Thymus (tissue), 14 donors: ENCODE measurements at places on chromosomes 13 and 19.

GRCh38 chr13:60986301-60986700 is 429.3 kb downstream of the PCDH20 start:
- no peak overlapping the region for H3K4me3 ChIP-seq
- DNase-seq, result no peak
- no peaks in the 10 kb centered on the region for H3K36me3 ChIP-seq
- H3K4me1 ChIP-seq, result no peaks in the 10 kb centered on the region
- H3K27me3 ChIP-seq, result no peaks in the 10 kb centered on the region

GRCh38 chr13:64718116-64718515 is 2512.0 kb downstream of the PCDH9 start:
- H3K27me3 ChIP-seq, result no peaks in the 10 kb centered on the region
- H3K27ac ChIP-seq, result no peak overlapping the region
- no peaks in the 10 kb centered on the region for H3K4me1 ChIP-seq
- no peaks in the 10 kb centered on the region for H3K36me3 ChIP-seq
- DNase-seq, result no peak

- no peak for DNase-seq
- H3K36me3 ChIP-seq, result no peaks in the 10 kb centered on the region
- H3K4me1 ChIP-seq, result no peaks in the 10 kb centered on the region
- H3K27ac ChIP-seq, result no peak overlapping the region
- H3K27me3 ChIP-seq, result no peaks in the 10 kb centered on the region
Observed at GRCh38 chr13:22812793-22813192, 368.0 kb upstream of the SGCG start.

GRCh38 chr13:21043898-21044297 is 17.5 kb downstream of the LATS2 start:
- no peak overlapping the region for H3K4me3 ChIP-seq
- H3K27me3 ChIP-seq, result no peaks in the 10 kb centered on the region
- no peak for DNase-seq
- H3K36me3 ChIP-seq, result no peaks in the 10 kb centered on the region
- H3K27ac ChIP-seq, result no peak overlapping the region

DNA sequence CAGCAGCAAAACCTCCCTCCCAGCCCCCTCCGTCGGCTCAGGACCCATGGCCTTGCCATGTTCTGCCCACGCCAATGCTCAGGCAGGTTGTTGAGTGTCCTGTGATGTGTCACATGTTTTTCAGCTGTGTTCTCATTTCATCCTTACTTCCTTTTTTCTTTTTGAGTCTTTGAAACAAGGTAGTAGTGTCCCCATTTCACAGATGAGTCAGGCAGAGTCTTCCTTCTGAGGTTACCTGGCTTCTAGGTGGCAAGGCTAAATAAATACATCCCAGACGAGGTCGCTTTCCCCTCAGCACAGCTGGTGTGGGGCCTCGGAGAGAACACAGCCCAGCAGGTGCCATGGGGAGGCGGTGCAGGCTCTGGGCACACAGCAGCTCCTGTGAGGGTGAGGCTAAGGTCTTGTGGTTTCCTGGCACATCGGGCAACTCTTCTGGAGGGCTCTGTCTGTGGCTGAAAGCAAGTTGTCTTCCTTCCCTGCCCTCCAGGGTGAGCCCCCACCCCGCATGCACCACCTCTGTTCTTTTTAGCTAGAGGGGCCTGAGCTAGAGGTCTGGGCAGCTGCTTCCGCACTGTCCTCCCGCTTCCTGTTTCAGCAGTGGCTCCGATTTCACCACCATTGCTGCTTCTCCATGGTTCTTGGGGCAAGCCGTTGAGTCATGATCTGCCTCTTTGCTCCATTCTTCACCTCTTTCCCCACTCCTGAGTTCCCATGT is 15.1 kb downstream of the PRAM1 start:
- H3K36me3 ChIP-seq, result peaks cover 68% of the 10 kb centered on the region
- peak overlapping the region; percentile 16 for H3K4me3 ChIP-seq
- H3K27me3 ChIP-seq, result no peaks in the 10 kb centered on the region
- DNase-seq, result no peak

GRCh38 chr19:10644260-10645007 is 9.7 kb upstream of the ILF3 start:
- no peaks in the 10 kb centered on the region for H3K4me1 ChIP-seq
- peaks cover 33% of the 10 kb centered on the region for H3K36me3 ChIP-seq
- no peaks in the 10 kb centered on the region for H3K27me3 ChIP-seq
- H3K4me3 ChIP-seq, result no peak overlapping the region

DNA sequence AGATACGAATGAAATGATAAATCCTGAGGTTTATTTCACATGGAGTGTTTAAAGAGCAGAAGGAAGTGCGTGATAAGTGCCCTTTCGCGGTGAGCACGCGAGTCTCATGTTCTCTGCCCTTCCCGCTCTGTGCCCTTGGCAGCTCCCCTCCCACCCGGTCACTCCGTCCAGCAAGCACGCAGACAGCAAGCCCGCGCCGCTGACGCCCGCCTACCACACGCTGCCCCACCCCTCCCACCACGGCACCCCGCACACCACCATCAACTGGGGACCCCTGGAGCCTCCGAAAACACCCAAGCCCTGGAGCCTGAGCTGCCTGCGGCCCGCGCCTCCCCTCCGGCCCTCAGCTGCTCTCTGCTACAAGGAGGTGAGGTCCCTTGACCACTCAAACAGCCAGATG is 37.4 kb upstream of the TEX29 start:
- DNase-seq, result no peak
- no peaks in the 10 kb centered on the region for H3K27me3 ChIP-seq
- peak overlapping the region; percentile 3 for H3K27ac ChIP-seq
- peaks cover 94% of the 10 kb centered on the region for H3K36me3 ChIP-seq
- H3K4me3 ChIP-seq, result no peak overlapping the region
- H3K4me1 ChIP-seq, result peaks cover 2% of the 10 kb centered on the region

DNA sequence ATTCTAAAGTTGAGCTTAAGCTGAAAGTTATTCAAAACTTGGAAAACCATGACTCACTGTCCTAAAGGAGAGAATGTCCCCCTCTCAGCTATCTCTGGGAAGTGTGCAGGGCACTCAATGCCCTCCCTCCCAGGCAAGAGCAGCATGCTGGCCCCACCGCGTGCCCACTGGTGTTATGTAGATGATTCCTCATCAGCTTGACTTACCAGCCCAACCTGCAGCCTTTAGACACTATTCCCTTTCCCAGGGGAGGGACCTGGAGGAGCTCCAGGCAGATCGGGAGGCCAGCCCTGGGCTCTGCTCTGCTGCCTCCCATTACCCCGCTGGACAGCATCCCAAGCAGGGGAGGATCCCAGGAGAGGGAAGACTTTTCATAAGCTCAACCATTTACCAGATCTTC is 124.6 kb downstream of the FGF14 start:
- no peak for DNase-seq
- H3K27me3 ChIP-seq, result no peaks in the 10 kb centered on the region
- no peak overlapping the region for H3K27ac ChIP-seq

DNA sequence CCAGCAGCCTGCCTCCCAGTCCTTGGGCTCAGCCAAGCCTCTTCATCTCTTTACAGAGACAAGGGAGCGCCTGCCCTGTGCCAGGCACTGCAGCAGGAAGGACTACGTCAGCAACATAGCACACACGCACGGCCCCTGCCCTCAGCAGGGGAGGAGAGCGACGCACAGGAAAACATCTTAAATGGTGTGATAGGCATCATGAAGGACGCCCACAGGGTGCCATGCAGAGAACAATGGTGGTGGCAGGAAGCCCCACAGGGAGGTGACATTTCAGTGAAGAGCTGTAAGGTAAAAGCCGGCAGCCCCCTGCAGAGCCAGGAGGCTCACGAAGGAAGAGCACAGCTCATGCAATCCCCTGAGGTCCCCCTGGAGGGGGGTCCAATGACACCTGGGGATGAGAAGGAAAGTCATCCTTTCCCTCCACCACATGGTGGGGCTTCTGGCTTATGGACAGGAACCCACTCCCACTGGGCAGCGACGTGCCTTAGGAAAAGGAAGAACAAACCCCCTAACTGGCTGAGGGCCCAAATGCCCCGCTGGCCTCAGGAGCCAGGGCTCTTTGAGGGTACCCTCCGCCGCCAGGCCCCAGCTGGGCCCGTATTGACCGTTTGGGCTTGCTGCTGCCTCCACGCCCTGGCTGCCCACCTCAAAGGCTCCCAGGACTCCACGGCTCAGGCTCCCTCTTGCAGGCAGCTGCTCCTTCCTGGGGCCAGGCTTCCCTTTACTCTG is 37.3 kb upstream of the C13orf42 start:
- H3K27me3 ChIP-seq, result no peaks in the 10 kb centered on the region
- H3K36me3 ChIP-seq, result no peaks in the 10 kb centered on the region
- H3K4me3 ChIP-seq, result no peak overlapping the region

GRCh38 chr13:111629926-111630325 is 309.5 kb downstream of the TEX29 start:
- no peak overlapping the region for H3K4me3 ChIP-seq
- H3K27me3 ChIP-seq, result no peaks in the 10 kb centered on the region
- no peaks in the 10 kb centered on the region for H3K4me1 ChIP-seq
- no peaks in the 10 kb centered on the region for H3K36me3 ChIP-seq
- H3K27ac ChIP-seq, result no peak overlapping the region
- DNase-seq, result no peak

DNA sequence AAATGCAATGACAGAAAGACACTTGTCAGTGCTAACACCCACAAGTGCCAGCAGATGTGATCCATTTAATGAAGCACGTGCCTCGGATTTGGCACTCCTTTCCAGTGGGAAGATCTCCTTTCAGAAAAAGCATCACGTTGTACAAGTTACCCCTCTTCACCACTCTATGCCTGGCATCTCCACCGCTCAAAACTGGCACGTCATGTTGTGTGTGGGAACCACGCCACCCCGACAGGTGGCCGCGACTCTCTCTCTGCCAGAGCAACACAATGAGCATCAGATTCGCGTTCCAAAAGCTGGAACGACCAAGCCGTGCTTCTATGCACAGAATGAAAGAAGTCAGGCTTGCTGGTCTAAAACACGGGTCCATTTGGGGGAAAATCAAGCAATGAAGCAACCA is 24.3 kb downstream of the TMTC4 start:
- H3K36me3 ChIP-seq, result peaks cover 25% of the 10 kb centered on the region
- DNase-seq, result no peak
- H3K27me3 ChIP-seq, result no peaks in the 10 kb centered on the region
- no peak overlapping the region for H3K27ac ChIP-seq

- no peaks in the 10 kb centered on the region for H3K27me3 ChIP-seq
- no peak for DNase-seq
- no peak overlapping the region for H3K27ac ChIP-seq
- H3K36me3 ChIP-seq, result no peaks in the 10 kb centered on the region
Observed at GRCh38 chr13:25901460-25902376, 150.1 kb downstream of the SHISA2 start.

GRCh38 chr19:44846455-44847143 is 502 bp downstream of the NECTIN2 start:
- H3K27ac ChIP-seq, result peak overlapping the region; percentile 75
- peaks cover 58% of the 10 kb centered on the region for H3K27me3 ChIP-seq
- no peaks in the 10 kb centered on the region for H3K36me3 ChIP-seq
- H3K4me3 ChIP-seq, result peak overlapping the region; percentile 37

DNA sequence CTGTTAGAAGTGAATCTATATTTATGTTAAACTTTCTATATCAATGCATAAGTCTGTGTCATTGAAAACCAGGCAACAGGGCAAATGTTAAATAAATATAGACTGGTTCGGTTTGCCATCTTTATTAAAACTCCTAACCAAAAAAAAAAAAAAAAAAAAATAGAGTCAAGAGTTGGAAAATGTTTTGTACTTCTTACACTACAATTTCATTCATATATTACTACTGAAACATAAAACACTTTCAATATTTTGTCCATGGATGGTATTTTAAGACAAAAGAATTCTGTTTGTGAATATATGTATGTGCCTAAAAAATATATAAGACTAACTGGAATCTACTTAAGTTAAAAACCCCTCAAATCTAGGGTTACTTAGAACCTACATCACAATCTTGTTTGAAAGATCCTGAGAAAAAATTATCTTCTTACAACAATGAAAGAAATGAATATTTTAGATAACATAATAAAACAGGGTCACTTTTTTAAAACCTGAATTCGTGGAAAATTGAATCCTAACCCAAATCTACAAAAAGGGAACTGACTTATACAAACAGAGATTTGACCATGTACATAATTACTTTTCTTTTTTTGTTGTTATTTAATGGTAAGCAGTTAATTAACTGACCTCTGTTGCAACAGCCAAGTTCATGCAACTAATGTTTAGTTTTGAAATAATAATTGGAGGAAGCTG is 5.1 kb downstream of the DACH1 start:
- no peaks in the 10 kb centered on the region for H3K36me3 ChIP-seq
- H3K4me1 ChIP-seq, result peaks cover 14% of the 10 kb centered on the region
- no peak overlapping the region for H3K4me3 ChIP-seq
- no peak overlapping the region for H3K27ac ChIP-seq
- peaks cover 4% of the 10 kb centered on the region for H3K27me3 ChIP-seq
- DNase-seq, result no peak

DNA sequence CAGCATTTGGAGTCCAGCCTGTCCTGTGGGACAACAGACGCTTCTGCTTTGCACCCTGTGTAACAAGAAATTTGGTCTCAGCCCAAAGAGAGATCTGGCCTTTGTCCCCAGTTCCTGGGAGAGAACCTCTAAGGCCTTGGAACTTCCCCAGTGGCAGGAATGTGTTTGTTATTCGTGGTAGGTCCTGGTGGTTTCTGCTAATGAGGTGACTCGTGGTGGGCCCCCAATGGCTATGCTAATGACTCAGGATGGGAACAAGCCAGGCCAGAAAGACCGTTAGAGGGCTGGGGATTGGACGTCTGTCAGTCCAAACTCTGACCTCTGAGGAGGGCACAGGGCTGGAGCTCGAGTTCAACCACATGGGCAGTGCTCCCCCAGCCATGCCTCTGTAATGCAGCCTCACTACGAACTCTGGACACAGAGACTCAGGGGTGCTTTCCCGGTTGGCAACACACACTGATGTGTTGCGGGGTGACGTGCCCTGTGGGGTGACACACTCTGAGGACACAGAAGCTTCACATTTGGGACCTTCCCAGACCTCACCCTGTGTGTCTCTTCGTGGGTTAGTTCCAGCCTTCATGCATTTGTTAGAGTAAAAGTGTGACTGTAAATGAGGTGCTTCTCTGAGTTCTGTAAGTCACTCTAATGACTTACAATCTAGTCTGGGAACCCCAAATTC is 38.9 kb downstream of the TEX29 start:
- H3K4me3 ChIP-seq, result no peak overlapping the region
- no peaks in the 10 kb centered on the region for H3K27me3 ChIP-seq
- no peak for DNase-seq
- no peaks in the 10 kb centered on the region for H3K4me1 ChIP-seq
- no peak overlapping the region for H3K27ac ChIP-seq

GRCh38 chr13:47661076-47661475 is 340.0 kb downstream of the SUCLA2 start:
- no peak for DNase-seq
- H3K27ac ChIP-seq, result no peak overlapping the region
- H3K4me3 ChIP-seq, result no peak overlapping the region
- no peaks in the 10 kb centered on the region for H3K36me3 ChIP-seq

- H3K27me3 ChIP-seq, result no peaks in the 10 kb centered on the region
- DNase-seq, result no peak
- H3K4me1 ChIP-seq, result no peaks in the 10 kb centered on the region
- H3K27ac ChIP-seq, result no peak overlapping the region
Observed at GRCh38 chr19:7970716-7971448, 27.4 kb upstream of the TIMM44 start.

GRCh38 chr19:49456326-49456725 is 3.3 kb downstream of the ALDH16A1 start:
- H3K36me3 ChIP-seq, result peaks cover 21% of the 10 kb centered on the region
- no peak for DNase-seq
- no peak overlapping the region for H3K27ac ChIP-seq
- no peaks in the 10 kb centered on the region for H3K27me3 ChIP-seq
- no peak overlapping the region for H3K4me3 ChIP-seq

- H3K27ac ChIP-seq, result no peak overlapping the region
- DNase-seq, result no peak
- no peaks in the 10 kb centered on the region for H3K36me3 ChIP-seq
- H3K27me3 ChIP-seq, result no peaks in the 10 kb centered on the region
- H3K4me1 ChIP-seq, result no peaks in the 10 kb centered on the region
Observed at GRCh38 chr13:79995334-79995733, 345.6 kb downstream of the SPRY2 start.
